Midbrain (tissue), 1 donor: ENCODE measurements at places on chromosomes 6 and 20.

DNA sequence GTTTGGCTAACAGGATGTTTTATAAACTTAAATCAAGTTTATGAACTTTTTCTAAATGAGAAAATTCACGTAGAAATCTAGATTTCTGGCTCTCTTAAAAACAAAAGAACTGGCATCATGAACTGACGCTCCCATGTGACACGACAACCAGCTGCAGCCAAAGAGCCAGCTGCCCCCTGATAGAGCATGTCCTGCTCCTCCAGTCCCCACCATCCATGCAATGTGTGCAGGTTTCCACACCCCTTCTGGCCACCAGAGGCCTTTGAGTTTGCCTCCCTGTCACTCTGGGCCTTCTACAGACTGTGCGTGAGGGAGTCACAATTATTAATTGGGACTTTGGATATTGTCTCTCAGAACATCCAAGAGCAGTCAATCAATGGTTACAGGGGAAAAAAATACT, 1.6 kb upstream of the GPLD1 start:
- DNase-seq = no peak

DNA sequence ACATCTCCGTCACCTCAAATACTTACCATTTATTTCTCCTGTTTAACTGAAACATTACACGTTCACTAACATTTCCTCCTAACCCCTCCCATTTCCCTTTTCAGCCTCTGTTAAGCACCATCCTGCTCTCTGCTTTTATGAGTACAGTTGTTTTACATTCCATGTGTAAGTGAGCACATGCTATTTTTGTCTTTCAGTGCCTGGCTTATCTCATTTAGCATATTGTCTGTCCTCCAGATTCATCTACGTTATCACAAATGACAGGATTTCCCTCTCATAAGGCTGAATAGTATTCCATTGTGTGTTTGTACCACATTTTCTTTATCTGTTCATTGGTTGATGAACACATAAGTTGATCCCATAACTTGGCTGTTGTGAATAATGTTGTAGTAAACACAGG, 22.7 kb downstream of the TAF11 start:
- no peak for DNase-seq

DNA sequence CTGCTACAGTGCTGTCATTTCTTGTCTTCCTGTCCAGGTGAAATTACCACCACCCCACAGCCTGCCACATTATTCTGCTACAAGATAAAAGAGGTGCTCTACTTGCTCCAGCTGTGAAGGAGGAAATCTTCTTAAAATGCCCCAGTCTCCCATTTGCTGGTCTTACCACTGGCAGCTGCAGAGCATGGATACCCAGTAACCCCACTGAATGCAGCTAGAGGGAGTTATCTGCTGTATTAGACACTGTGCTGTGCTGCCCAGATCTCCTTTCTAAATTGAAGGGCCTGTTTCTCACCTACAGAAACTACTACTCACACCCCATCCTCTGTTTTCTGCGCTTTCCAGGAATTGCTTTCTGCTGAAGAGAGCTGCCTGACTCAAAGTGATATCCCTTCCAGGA, 517.8 kb downstream of the PKHD1 start:
- no peak for DNase-seq

DNA sequence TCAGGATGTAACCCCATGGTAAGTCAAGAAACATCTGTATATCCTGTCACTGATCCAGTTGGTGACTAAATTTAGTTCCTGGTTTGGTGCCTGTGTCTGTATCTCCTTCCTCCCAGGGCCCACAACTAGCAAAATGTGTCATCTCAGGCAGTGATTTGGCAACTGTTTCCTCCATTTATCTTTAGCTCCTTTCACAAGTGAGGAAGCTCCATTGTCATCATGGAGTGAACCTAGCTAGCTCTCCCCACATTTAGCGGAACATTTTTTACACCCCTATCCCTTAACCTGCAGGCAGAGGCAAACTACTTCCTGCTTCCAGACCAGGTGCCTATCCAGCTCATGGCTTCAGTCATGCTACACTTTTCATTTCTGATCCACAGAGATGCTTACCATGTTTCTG, 99.5 kb downstream of the IPCEF1 start:
- DNase-seq = peak; percentile 28

- DNase-seq = no peak
Measured at GRCh38 chr6:101668496-101669030, 275.1 kb downstream of the GRIK2 start.

- DNase-seq = no peak
Measured at GRCh38 chr6:90464507-90464906, 122.4 kb downstream of the MAP3K7 start.

DNA sequence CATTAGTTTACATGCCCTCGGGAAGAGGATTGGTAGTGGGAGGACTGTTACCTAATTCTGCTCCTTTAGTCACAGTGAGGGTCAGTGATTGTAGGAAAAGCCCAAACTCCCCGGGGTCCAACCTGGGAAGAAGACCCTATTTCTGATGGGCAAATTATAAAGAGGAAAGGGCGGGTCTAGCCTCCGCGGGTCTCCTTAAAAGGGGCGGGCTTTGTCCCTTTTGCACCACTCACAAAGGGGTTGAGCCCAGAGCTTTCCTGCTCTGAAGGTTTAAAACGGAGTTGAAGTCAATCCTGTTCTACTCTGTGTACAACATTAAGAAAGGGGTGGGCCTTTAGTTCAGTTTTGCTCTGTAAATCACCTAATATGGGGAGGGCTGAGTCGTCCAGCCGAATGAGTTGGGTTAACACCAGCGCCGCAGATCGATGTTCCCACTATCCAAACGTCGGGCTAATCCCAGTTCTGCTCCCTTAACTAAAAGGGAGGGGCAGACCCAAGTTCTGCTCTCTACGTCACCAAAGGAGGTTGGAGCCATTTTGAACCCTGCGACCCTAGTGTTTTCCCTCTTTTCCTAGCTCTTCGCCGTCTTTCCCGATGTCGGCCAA, 920 bp upstream of the RNF5 start:
- peak; percentile 63 for DNase-seq

GRCh38 chr20:47566269-47566668, 64.6 kb downstream of the NCOA3 start:
- DNase-seq = no peak

DNA sequence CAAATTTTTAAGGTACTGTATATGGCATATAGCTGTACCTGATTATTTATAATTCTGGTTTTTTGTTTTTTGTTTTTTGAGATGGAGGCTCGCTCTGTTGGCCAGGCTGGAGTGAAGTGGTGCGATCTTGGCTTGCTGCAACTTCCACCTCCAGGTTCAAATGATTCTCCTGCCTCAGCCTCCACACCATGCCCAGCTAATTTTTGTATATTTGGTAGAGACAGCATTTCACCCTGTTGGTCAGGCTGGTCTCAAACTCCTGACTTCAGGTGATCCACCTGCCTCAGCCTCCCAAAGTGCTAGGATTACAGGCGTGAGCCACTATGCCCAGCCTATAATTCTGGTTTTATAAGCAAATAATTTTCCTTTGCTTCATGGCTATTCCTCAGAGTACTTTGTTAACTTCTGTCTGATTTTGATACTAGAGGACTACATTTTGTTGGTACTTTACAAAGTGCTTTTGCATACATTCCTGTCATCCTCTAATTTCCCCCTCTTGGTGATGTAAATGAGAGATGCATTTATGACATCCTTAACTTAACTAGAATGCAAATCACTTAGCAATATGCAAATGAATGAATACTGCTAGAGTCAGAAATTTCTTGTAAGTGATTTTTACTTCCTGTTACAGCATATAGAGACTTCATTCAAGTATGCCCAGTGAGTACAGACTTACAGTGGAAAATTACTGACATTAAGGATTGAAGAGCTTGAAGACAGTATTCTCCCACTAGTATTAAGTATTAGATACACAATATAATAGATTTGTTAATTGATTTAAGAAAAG, 35.7 kb upstream of the ARID1B start:
- DNase-seq = no peak

- DNase-seq = no peak
Measured at GRCh38 chr6:151630991-151631655, 137.3 kb downstream of the CCDC170 start.

DNA sequence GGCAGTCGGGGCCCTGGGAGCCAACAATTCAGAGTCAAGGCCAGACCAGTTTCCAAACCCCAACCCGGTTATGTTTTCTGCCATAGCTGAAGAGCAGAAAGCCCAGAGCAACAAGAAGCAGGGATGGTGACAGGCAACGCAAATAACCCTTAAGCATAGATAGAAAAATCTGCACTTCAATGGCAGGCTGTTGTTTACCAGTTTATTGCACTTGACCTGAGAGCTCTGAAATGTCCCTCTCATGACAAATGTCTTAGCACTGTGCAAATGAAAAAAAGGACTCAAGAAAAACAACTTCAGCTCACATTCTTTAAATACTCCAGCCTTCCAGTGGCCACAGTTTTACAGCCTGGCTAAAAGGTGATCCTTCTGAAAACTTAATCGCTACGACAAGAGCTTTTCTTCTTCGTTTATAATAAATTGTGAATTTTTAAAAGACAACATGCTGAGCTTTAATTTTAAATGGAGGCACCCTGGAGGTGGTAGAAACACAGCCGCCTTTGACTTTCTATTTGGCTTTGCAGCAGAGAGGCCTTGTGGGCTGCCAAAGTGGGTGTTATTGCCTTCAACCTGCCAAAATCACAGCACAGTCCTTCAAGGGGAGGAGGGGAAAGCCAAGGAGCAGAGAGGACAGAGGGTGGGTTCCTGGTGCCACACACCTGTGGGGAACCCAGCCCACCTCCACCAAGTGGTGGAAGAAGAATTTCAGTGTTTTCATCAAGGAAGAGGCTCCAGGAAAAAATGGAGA, 289.5 kb upstream of the CDYL start:
- no peak for DNase-seq

DNA sequence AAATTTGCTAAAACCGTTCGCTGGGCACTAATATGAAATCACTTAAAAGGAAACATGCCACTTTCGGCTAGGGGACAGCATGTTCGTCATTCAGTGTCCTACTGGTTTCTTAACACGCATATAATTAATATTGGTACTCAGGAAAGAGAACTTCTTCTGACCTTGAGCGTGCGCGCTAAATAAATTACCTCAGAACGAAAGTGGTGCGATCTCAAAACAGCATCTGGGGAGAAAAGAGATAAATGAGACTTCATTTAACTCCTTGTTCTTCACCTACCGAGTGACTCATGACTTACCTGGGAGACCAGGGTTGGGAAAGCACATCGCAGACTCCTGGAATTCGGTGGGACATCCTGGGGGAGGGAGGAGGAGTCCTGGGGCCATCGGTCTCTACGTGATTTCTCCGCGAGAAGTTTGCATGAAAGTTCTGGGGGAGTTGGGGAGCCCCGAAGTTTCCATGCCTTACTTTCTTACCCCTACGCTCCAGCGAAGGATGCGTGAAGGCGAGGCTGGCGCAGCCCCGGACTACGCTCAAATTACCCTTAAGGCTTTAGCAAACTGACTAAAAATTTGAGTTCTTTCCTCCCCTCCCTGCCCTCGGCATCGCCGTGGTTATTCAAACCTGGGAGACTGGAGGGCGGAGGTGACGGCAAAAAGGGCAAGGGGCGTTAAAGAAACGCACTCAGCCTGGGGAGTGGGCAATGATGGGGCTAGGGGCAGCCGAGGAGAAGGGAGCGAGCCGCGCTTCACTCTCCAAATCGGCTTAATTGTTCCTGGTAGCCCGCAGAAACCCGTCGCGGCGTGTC, 1.1 kb upstream of the BEND6 start:
- DNase-seq = no peak

GRCh38 chr6:85186546-85187175, 263.2 kb upstream of the NT5E start:
- no peak for DNase-seq

- no peak for DNase-seq
Measured at GRCh38 chr20:50646483-50646996, 44.8 kb downstream of the RIPOR3 start.

GRCh38 chr6:10478187-10479040, 42.7 kb upstream of the GCNT2 start:
- no peak for DNase-seq

DNA sequence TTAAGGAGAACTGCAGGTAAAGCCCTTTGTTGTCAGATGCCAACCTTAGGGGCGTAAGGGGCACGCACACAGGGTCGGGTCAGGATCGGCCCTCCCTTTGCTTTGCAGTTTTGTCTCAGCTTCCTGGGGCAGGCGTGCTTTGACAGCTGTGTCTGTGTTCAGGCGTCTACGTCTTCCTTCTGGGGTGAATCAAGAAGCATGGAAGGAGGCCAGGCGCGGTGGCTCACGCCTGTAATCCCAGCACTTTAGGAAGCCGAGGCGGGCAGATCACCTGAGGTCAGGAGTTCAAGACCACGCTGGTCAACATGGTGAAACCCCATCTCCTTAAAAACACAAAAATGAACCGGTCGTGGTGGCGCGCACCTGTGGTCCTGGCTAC, 1.3 kb downstream of the ZGPAT start:
- no peak for DNase-seq

DNA sequence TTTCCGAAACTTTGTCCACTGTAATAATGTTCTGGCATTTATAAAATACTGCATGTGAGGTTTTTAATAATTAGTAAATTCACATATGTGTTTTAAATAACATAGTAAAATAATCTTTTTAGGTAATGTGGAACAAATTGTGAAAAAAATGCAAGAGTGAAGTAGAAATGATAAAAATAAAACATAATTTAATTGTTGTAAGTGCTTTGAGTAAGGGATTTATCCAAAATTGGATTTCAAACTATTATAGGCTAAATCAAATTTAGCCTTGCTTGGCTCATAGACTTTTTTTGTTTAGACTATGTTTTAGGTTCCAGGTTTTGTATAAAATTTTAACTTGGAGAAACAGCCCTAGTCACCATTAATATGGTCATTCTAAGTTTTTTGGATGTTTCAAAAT, 1029.5 kb downstream of the PHF3 start:
- DNase-seq = no peak

DNA sequence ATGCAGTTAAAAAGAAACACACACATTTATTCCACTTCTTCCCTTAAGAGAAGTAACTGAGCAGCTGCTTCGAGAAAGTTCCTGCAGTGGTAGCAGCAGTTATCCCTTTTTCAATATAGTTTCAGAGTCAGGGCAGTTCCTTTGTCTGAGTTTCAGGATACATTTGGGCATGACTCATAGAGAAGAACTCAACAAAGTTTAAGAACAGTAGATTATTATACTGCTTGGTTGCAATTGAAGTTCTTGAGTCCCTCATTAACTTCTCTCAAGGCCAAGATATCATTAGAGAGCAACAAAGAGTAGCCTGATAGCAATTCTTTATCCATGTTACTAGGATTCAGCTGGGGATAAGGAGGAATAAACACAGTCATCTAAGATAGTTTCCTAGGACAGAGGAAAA, 54.4 kb downstream of the TPD52L1 start:
- no peak for DNase-seq

GRCh38 chr20:53760025-53760441, 166.4 kb upstream of the ZNF217 start:
- no peak for DNase-seq

- no peak for DNase-seq
Measured at GRCh38 chr20:8535403-8536261, 403.6 kb downstream of the PLCB1 start.
